Effector memory CD4-positive, alpha-beta T cell (primary cell): ENCODE measurements at places on chromosomes 7 and 10.

DNA sequence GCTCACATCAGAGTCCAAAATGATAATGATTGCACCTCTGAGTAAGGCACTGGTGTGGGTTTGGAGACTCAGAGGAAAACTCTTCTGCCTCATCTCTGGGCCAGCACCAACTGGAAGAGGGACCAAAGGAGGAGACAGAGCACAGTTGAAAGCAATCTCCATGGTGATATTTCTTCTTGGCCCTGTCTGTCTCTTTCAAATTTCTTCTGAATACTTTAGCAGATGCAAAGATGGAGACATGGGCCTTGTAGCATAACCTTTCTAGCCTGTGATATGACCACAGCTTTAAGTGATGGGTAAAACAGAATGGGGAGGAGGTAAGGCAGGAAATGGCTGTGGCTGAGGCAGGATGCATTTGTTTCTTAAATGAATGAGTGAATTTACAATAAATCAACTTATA, 12.2 kb upstream of the GIMAP7 start:
- DNase-seq, result no peak

- no peak for DNase-seq
Observed at GRCh38 chr10:79239924-79240581, 107.2 kb upstream of the PPIF start.

- DNase-seq, result no peak
Observed at GRCh38 chr10:114504769-114505579, 100.7 kb upstream of the AFAP1L2 start.

- no peak for DNase-seq
Observed at GRCh38 chr10:1184541-1185430, 128.6 kb downstream of the WDR37 start.

- no peak for DNase-seq
Observed at GRCh38 chr7:79272066-79272669, 181.3 kb downstream of the MAGI2 start.

DNA sequence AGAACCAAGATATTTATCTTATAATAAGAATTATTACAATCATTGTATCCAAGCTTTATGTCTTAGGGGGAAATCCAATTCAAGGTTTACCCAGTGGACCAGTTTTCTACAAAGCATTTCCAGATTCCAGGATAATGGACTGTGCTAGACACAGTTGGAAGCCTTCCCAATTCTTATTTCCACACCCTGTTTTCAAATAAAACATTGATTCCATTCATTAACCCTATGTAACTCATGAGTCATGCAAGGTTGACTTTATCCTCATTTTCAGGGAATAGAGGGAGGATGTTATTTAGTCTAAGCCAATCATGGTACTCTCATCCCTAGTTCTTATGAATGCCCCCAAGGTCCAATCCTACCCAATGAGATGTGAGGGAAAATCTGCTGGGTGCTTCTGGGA, 145.7 kb downstream of the RNLS start:
- no peak for DNase-seq

GRCh38 chr10:116457488-116457887, 29.8 kb downstream of the PNLIPRP3 start:
- DNase-seq, result no peak

GRCh38 chr10:71802715-71803488, 29.6 kb upstream of the VSIR start:
- no peak for DNase-seq

GRCh38 chr10:131113709-131114291, 197.7 kb downstream of the TCERG1L start:
- DNase-seq, result no peak

DNA sequence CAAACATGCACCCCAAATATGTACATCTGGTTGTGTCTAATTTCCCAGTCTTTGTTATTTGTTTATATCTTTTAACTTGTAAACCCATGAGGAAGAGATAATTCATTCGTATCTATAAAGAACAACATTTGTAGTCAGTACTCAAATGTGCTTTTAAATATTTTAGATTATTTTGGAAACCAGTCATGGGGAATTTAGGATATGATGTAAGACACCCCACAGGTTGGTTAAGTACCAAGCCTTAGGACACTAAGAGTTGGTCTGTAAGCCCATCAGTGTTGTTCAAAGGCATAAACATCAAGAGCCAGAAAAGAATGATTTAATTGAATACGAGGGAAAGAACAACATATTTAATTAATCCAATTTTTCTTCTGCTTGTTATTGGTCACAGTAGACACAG, 421.1 kb upstream of the SEMA3C start:
- DNase-seq, result no peak

GRCh38 chr10:101233863-101234262, 4.6 kb upstream of the LBX1 start:
- DNase-seq, result no peak

DNA sequence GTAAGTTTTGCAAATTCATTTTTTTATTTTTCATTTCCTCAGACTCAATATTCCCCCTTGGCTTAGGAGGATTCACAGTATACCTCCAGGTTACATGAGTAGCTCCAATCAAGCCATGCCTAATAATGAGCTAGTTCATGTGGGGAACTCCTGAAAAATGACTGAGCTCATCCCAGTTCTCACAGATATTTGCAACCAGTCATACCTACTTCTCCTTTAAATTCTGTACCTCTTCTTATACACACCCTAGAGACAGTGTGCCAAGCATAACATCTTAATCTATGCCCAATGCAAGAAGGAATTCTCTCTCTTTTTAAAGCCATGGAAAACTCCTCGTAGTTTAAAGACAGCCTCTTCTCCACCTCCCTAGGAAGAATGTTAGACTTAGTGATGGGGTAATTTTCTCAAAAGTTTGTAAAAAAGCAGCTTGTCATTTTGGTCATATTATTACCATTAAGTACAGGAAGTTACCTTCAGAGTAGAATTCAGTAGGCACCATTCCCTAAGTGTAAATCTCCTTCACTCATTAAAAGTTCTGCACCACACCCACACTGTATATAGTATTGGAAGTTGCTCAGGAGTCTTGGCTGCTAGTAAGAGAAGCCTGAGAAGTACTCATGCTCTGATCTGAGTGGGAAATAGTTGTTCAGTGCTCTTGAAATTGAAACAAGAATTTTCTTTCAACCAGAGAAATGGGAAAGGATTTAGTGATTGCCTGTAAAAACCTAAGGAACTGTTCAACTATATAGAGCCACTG, 72.7 kb downstream of the PTPRZ1 start:
- DNase-seq, result no peak

- no peak for DNase-seq
Observed at GRCh38 chr7:134279898-134280297, 36.8 kb downstream of the SLC35B4 start.

- DNase-seq, result no peak
Observed at GRCh38 chr7:87960239-87960638, 26.2 kb downstream of the ADAM22 start.

- no peak for DNase-seq
Observed at GRCh38 chr10:101995451-101996063, 60.4 kb downstream of the ARMH3 start.

DNA sequence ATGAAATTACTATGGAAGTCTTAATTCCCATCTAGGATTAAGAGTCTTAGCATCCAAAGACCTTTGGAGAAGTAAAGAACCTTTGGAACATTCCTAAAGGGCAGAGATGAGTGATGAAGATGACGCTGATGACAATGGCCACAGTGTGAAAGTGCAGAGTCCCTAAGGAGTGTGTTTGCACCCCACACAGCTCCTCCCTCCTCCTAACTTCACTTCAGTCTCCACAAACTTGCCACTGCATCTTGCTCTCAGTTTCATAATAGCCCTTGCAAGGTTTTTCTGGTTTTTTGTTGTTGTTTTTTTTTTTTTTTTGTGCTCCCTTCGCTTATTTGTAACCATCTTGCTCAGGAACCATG, 117.5 kb upstream of the ANLN start:
- DNase-seq, result no peak

DNA sequence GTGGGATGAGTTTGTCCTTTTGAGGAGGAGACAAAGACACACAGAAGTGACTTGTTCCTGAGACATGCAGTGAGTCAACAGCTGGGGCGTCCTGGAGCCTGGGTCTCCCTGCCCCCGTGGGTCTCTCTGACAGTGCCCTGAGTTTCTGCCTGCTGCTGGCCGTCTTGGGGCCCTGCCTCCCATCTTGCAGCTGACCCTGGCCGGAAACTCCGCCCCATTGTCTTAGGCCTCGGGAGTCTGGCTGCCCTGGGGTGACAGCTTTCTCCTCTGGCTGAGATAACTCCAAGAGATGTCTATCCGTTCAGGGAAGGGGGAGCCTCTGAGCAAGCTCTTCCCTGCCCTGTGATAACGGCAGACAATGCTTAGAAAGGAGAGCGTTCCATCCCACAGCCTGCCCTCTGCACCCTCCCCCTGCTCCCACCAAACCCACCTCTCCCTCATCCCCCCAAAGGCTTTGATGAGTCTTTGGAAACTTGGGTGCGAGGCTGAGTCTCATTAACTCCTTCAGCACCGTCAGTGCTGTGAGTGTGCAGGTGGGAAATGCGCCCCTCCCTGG, 69.5 kb upstream of the PODXL start:
- DNase-seq, result no peak

- no peak for DNase-seq
Observed at GRCh38 chr7:115363916-115364315, 442.0 kb downstream of the MDFIC start.

- DNase-seq, result no peak
Observed at GRCh38 chr7:140159497-140159896, 17.3 kb downstream of the KDM7A start.

DNA sequence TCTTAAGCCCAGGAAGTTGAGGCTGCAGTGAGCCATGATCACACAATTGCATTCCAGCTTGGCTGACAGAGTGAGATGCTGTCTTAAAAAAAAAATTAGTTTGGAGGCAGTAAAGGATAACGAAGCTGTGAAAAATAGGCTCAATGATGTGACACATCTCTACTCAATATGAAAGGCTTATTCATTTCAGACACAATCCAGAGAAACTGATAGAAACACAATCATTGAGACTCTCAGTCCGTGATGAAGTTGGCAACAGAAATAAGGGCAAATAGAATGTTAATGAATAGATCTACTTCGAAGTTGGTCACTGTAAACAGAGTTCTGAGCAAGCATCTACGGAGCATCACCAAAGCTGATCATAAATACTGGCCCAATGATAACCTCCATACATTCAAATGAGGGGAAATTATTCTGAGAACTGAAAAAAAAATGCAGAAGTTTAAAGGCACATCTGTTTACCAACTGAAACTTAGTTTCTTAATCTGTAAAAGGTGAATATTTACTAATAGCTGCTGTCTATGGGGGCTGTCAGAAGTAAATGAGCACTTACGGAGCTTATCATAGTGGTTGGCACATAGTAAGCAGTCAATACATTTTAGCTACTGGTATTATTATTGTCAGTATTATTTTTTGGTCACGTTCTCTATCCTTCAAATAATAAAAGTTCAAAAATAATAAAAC, 70.4 kb downstream of the AKR1B1 start:
- no peak for DNase-seq

- no peak for DNase-seq
Observed at GRCh38 chr10:96565774-96566173, 21.0 kb downstream of the TM9SF3 start.

GRCh38 chr7:103996639-103997038, 7.2 kb upstream of the RELN start:
- DNase-seq, result no peak

GRCh38 chr10:5509691-5510090, 10.3 kb upstream of the CALML5 start:
- DNase-seq, result no peak

DNA sequence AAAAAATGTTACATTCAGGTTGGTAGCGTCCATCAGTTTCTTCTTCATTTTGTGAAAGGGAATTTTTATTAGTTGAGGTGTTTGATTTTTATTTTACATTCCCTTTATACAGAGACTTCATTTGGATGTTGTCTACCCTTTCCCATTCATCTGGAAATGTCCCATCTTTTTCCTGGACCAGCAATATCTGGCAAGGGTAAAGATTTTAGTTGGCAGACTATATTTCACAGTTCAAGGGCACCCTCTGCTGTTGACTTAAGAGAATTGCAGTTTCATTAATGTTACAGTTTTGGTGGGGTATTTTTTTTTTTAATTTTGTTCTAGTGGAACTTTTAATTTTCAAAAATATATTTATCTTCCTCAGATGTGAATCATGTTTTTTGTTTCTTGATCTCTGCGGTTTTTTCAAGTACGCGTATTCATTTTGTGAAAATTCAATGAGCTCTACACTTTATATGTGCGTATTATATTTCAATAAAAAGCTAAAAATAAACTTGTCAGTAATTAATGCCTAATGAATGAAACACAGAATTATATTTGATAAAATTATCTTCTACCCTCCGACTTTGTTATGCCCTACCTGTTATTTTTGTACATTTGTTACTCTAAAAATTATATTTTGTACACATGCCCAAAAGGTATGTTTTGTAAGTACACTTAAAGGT, 97.9 kb upstream of the KLF14 start:
- no peak for DNase-seq

DNA sequence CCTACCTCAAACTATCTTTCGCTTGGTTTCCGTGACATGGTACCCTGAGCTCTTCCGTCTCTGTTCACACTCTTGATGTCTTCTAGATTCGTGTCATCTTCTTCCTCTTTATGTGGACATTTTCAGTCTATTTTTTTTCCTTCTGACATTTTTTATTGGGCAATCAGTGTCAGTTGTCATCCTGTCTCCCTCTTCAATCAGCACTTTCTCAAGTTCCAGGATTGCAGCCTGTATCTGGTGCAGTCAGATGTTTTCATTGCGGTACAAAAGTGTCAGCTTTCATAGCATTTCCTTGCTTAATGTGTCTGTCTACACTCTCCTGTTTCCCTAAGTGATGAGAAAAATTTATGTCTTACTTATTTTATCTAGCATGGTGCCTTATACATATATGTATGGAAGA, 51.1 kb upstream of the ETV1 start:
- no peak for DNase-seq

DNA sequence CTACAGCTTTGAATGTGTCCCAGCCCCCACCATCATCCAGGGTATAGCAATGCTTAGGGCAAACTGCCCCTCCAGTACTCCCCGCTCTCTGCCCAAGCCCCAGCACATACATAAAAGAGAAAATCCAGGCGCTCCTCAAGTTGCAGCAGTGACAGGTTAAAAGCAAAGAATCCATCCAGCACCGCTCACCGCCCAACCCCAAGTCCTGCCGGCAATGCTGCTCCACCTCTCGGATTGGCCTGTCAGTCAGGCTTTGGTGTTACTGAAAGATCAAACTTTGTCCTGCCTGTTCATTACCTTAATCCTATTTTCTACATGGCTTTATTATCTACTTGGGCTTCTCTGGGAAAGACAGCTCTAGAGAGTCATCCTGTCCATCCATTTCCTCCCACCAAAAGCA, 31.9 kb downstream of the DPCD start:
- DNase-seq, result no peak

- no peak for DNase-seq
Observed at GRCh38 chr7:157831143-157831905, 494.5 kb downstream of the DNAJB6 start.

- DNase-seq, result no peak
Observed at GRCh38 chr7:20211376-20211775, 5.8 kb downstream of the MACC1 start.

- no peak for DNase-seq
Observed at GRCh38 chr10:88077977-88078376, 214.6 kb downstream of the PTEN start.

GRCh38 chr10:100043796-100044195, 34.0 kb upstream of the DNMBP start:
- DNase-seq, result no peak
